ENCODE measurements at places on chromosomes 12 and 14. TPM values are rescaled to one million over a fixed set of nuclear protein-coding genes. Genes with fewer than 3 reads are reported as not detected.

DNA sequence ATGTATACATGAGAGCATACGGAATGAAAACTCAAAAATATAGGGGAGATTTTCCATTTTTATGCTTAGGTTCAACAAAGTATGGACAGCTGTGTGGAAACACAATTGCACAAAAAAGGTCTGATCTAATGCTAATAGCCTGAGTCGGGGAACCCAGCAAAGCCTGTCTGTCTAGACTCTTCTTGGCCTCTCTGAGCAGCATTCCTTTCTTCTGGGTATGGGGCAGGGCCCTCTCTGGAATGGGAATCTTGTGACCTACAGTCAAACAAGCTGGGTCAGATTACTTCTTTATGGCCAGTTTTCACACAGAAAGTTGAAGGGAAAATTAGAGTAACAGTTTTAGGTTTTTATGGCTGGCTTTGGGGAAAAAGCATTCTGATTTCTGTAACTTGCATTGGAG is 534.0 kb upstream of the LMO3 start:
- DNase-seq = no peak

- DNase-seq = no peak
Observed at GRCh38 chr14:94751956-94752355, 18.0 kb downstream of the GSC start.

- DNase-seq = no peak
Observed at GRCh38 chr12:13652105-13652504, 329.3 kb downstream of the GRIN2B start.

DNA sequence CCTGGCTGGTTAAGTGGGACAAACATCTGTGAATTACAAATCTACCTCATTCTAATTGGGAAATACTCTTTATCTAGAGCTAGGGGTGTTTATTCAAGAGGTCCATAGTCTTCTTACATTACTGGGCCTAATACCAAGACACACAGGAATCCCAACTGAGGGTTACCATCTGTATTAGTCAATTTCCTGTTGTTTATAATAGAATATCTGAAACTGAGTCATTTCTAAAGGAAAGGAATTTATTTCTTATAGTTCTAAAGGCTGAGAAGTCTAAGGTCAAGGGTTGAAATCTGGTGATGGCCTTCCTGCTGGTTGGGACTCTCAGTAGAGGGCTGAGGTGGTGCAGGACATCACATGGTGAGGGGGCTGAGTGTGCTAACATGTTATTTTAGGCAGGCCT is 36.0 kb downstream of the RTRAF start:
- DNase-seq = no peak

The KLRB1 gene
- total RNA-seq = 56.2 TPM

The YARS2 gene
- 13.0 TPM for total RNA-seq

- no peak for DNase-seq
Observed at GRCh38 chr14:89391556-89391955, 25.5 kb downstream of the FOXN3 start.

DNA sequence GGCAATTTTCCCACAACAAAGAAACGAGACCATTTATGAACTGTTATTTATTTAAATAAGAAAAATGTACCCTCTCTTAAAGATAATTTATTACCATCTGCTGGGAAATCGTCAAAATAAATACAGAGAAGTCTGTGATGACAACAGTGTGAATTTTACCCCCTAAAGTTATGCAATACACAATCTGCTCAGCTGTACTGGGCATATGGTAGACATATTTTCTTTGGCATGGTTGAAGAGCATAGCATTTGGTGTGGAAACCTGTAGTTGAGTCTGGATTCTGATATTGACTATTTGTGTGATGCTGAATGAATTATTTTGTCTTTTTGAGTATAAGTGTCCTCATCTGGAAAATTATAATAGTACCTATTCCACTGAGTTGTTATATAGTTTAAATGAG is 60.0 kb downstream of the CFAP54 start:
- DNase-seq = no peak

- DNase-seq = no peak
Observed at GRCh38 chr14:101246894-101247841, 314.1 kb upstream of the DIO3 start.

The NANOG gene
- total RNA-seq = not detected

The PPM1H gene
- total RNA-seq = not detected

GRCh38 chr14:102560458-102561261 is 31.8 kb upstream of the RCOR1 start:
- DNase-seq = no peak

DNA sequence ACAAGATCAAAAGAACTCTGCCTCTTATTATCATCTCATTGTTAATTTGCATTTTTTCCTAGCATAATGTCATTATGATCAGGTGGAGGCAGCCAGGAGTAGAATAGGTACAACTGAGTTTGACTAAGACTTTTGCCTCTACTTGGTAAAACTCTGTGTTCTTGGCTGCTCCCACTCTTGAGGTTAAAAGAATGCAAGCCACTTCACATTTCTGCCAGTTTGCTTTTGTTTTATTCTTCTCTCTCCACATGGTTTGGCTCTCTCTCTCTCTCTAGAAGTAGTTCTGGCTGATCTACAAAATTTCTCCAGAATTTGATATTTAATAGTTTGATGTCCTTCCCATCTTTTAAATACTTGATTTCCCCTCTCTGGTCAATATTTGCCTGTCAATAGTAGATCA is 170.7 kb upstream of the E2F7 start:
- no peak for DNase-seq

The FAM186B gene
- 0.64 TPM for total RNA-seq

DNA sequence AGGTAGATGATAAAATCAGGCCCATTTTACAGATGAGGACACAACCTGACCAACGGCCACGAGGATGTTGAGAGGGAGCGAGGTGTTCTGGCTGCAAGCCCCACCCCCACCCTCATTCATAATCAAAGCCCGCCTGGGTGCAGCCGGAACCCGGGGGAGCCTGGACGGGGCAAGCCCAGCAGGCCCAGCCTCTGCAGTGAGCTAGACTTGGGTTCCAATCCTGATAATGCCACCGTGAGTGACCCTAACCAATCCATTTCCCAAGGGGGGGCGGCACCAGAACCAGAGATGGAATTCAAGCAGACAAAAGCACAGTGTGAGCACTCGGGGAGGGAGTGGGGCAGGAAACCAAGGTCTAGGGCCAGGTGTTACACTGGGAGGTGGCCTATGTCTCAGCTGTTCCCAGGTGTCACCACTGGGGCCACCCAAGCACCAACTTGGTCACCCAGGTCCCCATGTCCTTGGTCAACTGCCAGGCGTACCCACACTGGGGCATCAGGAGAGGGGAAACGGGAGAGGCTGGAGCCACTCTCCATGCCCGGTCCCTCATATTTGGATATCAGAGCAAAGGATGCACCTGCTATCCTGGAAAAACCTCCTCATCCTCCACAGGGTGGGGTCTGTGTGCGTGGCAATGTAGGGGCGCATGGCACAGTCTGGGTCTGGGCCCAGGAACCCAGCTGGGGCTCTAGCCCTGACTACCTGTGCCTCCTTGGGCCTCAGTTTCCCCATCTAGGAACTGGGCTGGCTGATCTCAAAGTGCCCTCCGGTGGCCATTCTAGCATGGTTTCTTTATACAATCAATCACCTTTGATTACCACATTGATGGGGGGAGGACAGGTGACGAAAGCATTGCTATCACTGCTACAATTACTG is 58.4 kb downstream of the FAM222A start:
- DNase-seq = no peak

DNA sequence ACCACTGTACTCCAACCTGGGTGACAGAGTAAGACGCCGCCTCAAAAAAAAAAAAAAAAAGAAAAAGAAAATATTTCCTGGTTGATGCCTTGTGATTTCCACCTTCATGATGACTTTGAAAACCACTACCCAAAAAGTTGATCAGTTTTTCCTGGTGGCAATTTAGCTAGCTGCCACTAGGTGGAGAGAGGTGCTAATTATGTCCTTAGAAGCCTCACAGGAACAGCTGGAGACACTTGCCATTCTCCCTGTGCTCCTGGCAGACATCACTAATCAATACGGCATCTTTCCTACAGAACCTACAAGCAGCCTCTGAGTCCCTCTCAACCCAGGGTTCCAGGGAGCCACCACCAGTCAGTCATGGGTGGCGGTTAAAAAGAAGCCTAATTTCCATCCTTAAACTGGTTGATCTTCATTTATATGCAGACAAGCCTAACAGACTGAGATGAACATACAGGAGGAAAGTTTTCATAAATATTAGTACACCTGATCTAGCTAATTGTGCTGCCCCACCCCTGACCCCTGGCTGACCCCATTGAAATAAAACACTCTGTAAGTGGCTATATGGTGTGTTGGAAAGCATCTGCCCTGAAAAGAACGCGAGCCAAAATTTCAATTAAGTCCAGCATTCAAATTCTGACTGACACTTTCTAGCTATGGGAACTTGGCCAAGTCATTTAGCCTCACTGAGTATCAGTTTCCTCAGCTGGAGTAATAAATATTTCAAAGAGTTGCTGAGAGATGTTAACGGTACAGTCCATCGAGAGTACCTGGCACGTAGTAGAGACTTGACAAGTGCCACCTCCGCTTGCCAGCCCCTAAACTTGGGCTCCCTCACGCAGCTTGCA is 6.2 kb upstream of the OAS1 start:
- DNase-seq = no peak

GRCh38 chr14:100321473-100322137 is 1.5 kb upstream of the SLC25A47 start:
- no peak for DNase-seq

DNA sequence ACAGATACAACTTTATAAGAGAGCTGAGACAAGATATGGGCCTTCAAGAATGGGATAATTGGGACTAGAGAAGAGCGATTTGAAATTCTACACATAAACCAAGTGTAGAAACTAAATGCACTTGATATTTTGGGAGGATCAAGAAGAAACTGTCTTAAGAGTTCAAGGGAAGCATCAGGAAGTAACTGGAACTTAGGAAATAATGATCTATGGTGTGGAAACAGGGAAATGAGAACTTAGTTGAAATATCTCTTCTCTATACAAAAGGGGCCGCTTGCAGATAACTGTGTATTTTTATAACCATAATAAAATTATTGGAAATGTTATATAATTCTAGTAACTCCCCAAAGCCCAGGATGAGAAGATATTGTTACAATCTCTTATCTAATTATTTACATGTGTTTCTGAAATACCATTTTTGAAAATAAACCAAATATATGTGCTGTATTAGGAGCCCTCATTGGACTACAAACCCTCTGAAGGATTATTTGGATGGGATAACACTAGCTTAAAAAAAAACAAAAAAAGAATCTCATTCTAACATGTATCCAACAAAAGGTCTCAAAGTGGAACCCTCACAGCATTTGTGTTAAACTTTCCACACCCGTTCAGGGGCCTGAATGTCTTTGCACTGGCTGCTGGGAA is 84.7 kb upstream of the FLRT2 start:
- no peak for DNase-seq

GRCh38 chr14:54817506-54817905 is 85.1 kb downstream of the GCH1 start:
- DNase-seq = no peak

GRCh38 chr12:73390261-73390660 is 1118.1 kb downstream of the TRHDE start:
- no peak for DNase-seq

The LHX5 gene
- total RNA-seq = not detected

GRCh38 chr14:27587103-27587502 is 989.3 kb upstream of the NOVA1 start:
- DNase-seq = no peak

GRCh38 chr12:75641031-75641780 is 129.8 kb upstream of the KRR1 start:
- DNase-seq = no peak

- DNase-seq = no peak
Observed at GRCh38 chr12:55698965-55699364, 8.7 kb downstream of the ITGA7 start.

The KCNMB4 gene
- total RNA-seq = 0.53 TPM
